NCI-H2081 treated with DMSO at 0.1 percent for 48 hours (cell line): ENCODE measurements at places on chromosomes 3 and 15.

- DNase-seq: no peak
These were observed 120.9 kb downstream of the ERC2 start for GRCh38 chr3:56347219-56347871.

DNA sequence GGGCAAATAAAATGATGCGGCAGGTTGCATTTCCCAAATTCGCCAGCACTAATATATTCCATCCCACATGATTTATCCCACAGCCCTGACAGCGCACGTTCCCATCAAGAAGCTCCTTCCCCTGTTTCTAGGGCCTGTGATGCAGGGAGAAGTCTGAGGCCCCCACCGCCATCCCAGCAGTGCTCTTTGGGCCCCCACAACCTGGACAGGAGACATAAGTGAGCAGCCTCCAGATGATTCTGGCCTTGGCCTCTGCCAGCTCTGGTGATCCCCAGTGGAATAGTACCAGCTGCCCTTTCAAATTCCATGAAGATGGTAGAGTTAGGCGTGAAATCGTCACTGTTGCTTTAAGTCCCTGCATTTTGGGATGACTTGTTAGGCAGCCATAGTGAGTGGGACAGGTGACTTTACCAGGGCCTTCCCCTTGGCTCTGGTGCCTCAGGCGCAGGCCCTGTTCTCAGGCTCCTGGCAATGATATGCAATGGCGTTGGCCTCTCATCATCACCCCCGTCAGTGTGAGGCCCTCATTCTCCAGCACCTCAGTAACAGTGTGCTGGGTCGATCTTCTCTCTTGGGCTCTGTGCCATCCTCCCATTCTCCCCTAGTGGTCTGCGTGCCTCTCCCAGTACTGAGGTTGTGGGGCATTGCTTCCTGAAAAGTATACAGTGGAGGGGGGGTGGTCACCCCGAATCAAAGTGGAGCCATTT is 263.7 kb downstream of the OCA2 start:
- no peak for DNase-seq

GRCh38 chr15:70789213-70789612 is 25.9 kb upstream of the UACA start:
- no peak for DNase-seq

DNA sequence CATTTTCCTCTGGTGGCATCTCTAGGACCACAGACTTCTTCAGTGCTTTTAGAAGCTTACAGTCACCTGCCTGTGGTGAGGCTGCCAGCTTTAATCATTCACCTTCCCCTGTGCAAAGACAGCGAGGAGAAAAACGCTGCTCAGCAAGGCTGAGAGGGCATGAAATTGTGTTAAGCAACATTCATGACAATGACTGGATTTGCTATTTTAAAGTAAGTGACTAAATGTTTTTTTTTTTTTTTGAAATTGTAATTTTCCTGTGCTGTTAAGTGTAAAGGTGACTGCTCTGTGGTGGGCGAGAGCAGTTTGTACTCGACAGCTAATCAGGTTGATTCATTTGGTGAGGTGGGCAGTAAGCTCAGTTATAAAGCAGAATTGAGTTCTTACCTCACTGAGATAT is 240.4 kb downstream of the NSUN3 start:
- no peak for DNase-seq

- no peak for DNase-seq
These were observed 83.2 kb upstream of the WNT5A start for GRCh38 chr3:55570271-55570711.

DNA sequence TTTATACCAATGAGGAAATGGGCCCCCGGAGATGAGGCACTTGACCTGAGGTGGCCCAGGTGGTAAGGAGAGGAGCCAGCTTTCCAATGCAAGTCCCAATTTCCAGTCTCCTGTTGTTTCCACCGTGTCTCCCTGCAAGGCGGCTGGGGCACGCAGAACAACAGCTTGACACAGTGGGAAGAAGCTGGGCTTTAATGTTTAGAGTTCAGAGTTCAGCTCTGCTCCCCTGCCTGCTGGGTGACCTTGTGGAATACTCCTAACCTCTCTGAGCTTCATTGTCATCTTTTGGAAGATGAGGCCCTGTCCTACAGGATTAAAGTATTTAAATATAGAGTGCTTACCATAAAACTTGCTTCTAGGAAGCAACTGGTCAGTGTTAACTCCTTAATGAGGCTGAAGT is 80.3 kb downstream of the SMAD3 start:
- DNase-seq: no peak

GRCh38 chr15:43232289-43232874 is 11.6 kb upstream of the EPB42 start:
- DNase-seq: no peak

- no peak for DNase-seq
These were observed 65.1 kb upstream of the LCTL start for GRCh38 chr15:66630801-66631351.

GRCh38 chr3:39671116-39671515 is 138.3 kb upstream of the MYRIP start:
- DNase-seq: no peak

DNA sequence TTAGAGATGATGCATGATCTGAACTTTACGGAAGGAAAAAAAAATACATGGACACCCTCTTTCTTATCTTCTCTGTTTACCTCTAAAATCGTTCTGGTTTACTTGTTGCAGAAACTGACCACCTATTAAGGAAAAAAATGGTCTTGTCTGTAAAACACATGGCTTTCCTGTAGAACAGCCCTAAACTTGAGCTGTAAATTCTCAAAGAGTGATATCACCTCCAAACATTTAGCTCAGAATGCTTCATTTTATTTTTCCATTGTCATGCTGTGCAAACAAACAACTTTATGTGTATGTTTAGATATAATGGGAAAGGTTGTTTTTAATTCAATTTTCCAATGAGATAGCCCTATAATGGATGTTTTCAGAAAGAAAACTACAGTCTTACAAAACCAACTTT is 237.4 kb upstream of the NR2F2 start:
- no peak for DNase-seq

DNA sequence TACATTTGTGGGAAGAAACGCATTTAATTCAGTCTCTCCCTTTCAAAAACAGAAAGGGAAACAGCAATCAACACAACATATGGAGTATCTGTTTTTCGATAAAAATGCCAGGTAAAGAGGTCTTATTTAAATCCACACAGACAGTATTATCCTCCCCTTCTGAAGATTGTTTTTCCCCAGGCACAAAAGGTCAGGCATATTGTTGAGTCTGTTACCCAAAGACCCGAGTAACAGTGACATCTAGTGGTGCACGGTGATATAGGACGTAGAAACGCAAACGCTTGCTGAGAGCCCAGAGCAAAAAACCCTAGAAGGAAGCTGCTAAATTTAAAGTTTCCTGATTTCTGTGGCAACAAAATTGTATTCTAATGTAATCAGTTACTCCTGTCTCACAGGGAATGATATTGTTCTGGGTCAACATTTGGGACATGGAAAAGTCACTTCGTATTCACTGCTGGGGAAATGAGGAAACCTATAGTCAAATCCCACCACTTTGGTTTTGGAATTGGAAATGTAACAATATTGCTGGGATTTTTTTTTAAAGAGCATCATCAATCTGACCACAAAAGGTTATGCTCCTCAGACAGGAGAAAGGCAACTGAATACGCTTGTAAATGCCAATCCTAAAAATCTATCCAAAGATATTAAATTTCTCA is 312.7 kb upstream of the CCDC54 start:
- DNase-seq: peak; percentile 46

- no peak for DNase-seq
These were observed 106.1 kb upstream of the TNFAIP8L3 start for GRCh38 chr15:51200792-51201191.

DNA sequence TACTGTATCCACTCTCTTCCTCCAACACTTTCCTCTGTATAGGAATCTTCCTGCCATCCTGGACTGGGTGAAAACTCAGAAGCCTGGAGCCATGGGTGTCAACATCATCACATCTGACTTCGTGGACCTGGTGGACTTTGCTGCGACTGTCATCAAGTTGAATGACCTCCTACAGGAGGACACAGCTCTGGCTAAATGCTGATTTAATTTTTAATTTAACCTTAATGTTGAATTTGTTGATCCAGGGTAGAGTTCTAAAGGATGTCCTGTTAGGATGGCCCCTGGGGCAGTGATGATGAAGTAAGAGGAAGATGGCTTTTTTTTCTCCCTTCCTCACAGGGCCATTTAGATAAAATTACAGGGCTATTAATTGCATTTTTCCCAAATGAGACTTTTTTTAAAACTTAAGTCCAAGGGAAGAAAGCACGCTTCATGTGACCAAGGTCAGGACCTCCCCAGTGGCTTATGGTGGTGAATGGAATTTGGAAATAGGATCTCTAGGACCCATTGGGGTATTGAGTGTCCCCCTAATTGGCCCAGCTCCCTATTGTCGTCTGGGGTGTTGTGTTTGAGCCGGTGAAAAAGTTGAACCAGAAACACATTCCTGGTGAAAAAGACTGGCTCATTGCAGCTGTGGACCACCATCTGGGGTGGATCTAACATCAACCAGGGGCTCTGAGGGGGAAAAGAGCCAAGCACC is 125.7 kb upstream of the ZBED2 start:
- DNase-seq: no peak

GRCh38 chr15:100932676-100933348 is 13.7 kb downstream of the LRRK1 start:
- DNase-seq: no peak

GRCh38 chr15:89785774-89786140 is 9.6 kb downstream of the MESP2 start:
- DNase-seq: no peak

- DNase-seq: no peak
These were observed 28.1 kb downstream of the CHST2 start for GRCh38 chr3:143147707-143148106.

- no peak for DNase-seq
These were observed 1.2 kb downstream of the YEATS2 start for GRCh38 chr3:183698756-183699155.

DNA sequence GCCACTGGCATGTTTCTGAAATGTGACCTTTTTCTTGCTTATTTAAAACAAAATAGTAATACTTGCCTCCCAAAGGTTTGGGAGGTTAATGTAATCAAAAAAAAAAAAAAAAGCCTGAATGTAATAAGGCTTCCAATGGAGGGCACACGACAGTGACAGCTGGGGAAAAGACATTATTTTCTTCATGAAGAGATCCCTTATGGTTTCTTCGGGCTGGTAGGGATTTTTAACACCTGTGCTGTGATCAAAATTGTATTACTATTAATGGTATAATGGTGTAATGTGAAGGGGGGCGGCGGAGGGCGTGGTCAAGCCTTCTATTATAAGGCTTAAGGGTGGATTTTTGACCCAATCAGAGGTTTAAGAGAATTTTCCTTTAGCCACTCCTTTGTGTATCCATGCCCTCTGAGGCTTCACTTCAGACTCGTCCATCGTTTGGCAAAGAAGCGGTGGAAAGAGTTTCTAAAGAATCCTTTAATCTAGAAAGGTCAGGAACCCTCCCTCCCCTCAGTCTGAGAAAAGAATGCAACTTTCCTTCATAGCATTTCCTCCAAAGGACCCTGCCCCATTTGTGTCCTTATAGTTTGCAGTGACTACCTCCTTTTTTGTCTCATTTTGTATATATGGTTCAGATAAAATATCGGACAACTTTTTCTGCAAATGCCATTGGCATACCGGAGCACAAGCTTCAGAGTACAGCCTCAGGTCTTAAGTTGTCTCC is 89.5 kb upstream of the CHD2 start:
- peak; percentile 64 for DNase-seq

GRCh38 chr3:14524311-14524711 is 15.8 kb downstream of the GRIP2 start:
- DNase-seq: no peak

DNA sequence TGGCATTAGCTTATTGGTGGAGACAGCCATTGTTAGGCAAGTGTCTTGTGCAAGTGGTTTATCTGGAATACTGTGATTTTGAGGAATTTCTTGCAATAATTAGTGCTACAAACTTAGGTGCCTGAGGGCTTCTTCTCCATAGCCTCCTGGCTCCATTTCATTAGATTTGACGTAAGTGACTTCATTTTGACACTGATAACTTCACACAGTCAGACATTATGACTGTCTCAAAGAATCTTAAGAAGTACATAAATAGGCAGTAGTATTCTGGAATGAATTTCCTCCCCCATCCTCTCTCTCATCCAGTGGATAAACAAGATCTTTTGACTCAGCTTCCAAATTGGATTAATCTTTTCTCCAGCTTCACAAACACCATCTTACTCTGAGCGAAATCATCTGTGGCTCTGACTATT is 19.0 kb downstream of the ARL14 start:
- no peak for DNase-seq

DNA sequence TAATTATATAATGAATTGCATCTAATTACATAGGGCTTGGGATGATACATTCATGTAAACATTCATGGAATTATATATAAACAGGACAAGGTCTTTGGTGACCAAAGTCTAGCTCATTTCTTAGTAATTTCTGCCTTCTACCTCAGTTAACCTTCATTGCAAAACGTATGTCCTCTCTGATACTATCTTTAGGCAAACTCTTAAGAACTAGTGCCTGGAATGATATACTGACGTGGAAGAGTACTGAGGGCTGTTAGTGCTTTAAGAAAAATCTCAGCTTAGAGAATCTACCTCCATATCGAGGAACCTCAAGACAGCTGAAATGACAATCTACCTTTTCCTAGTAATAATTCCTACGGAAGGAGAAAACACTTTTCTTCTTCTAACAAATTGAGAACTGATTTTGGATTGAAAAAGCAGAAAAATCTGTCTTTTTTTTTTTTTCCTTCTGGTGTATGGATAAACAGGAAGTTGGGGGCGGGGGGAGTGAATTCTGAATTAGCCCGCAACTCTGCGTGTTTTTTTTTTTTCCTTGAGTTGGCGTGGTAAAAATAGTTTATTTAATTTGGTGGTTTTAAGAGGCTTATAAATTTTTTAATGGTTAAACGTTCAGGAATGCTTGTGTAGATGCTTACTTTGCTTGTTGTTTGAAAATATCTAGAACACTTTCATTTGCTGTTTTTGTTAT is 43.2 kb downstream of the RARB start:
- DNase-seq: no peak

- DNase-seq: no peak
These were observed 14.6 kb upstream of the BLOC1S6 start for GRCh38 chr15:45572617-45573016.

DNA sequence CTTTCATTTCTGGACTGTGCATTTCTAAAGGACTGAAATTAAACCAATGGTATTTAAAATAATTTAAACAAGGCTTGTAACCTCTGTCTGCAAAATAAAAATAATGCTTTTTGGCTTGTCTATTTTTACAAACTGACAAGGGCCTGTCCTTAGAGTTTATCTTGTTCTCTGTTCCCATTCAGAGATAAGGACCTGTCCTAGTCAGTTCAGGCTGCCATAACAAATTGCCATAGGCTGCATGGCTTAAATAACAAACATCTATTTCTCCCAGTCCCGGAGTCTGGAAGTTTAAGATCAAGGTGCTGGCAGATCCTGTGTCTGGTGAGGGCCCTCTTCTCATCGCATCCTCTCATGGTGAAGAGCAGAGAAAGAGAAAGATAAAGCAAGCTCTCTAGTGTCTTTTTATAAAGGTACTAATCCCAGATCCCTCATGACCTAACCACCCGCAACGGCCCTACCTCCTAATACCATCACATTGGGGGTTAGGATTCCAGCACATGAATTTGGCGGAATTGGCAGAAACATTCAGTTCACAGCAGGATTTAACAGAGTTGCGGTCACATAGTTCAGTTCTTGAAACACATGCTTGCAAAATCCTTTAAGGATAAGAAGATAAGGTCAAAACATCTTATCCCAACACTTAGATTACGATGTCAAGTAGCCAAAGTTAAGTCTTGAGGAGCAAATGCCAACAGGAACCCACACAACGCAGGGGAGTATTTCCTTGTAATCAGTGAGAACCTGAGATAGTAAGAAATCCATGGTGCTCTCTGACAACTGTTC is 17.8 kb downstream of the KBTBD8 start:
- DNase-seq: no peak

GRCh38 chr3:159950156-159950898 is 38.3 kb upstream of the IL12A start:
- no peak for DNase-seq
